Suppressor macrophage treated with lipopolysaccharide for 1 hour (primary cell): ENCODE measurements at places on chromosomes 1 and 21.

DNA sequence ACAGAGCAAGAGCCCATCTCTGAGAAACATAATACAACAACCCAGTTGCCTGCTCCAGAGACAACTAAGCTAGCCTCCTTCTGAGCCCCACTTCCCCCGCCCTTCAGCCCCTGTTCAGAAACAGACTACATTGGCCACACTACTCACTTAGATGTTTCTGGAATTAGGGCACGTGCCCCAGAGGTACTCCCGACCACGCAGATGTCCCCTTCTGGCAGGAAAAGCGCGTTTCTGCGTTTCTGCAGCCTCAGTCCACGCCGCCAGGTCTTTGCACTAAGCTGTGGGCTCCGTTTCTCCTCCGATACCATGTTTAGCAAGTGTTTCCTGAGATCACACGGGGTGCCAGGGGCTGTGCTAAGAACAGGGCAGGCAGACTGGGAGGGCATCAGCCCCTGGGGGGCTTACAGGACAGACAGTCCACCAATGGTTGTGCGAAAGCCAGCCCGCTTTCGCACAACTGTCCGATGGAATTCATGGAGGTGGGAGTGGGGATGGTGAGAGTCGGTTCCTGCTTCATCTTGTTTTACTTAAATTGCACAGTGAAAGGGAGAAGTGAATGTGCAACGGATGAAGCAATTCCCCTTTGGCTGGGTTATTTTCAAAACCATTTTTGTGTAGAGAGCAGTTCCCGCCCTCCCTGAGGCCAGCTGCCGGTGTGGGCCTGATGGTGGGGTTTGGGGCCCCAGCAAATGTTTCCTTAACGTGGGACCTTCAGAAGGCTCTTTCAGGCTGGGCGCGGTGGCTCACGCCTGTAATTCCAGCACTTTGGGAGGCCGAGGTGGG, 2.7 kb downstream of the PIK3CD start:
- peak; percentile 79 for DNase-seq

DNA sequence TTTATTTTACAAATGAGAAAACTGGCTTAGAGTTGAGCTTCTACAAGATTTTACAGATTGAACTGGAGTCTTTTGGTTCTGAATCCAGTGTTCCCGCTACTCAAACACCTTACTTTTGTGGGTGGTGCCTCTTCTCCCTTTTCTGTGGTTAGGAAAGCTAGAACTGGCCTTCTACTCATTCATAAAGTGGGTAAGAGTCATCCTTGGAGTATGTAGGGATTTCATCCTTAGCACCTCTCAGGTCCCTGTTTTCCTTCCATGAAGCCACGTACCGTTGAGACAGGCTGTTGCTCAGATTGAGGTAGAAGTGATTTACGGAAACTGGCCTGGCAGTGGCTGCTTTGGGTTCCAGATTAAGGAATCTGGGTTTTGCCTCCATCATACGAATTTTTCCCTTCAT, 35.8 kb downstream of the WNT4 start:
- DNase-seq = no peak

GRCh38 chr1:99544328-99544727, 101.6 kb upstream of the PALMD start:
- DNase-seq = no peak

DNA sequence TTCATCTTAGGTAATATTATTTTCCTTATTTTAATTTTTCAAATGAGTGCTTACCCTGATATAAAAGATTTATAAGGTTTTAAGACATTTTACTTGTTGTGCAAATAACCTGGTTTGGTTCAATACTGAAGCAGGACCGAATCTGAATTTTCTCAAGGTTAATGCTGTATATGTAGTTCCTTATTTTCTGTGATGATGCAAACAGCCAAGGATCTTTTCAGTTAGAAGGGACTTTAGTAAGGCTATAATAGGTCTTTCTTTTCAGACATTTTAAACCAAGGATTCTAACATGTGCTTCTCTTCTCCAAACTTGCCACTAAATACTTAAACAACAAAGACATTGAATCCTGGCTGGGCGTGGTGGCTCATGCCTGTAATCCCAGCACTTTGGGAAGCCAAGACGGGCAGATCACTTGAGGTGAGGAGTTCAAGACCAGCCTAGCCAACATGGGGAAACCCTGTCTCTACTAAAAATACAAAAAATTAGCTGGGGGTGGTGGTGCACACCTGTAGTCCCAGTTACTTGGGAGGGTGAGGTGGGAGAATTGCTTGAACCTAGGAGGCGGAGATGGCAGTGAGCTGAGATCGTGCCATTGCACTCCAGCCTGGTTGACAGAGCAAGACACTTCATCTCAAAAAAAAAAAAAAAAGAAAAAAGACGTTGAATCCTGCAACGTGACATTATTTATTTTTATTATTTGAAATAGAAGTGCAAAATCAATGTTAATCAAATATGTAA, 3.2 kb upstream of the ARPC5 start:
- no peak for DNase-seq

DNA sequence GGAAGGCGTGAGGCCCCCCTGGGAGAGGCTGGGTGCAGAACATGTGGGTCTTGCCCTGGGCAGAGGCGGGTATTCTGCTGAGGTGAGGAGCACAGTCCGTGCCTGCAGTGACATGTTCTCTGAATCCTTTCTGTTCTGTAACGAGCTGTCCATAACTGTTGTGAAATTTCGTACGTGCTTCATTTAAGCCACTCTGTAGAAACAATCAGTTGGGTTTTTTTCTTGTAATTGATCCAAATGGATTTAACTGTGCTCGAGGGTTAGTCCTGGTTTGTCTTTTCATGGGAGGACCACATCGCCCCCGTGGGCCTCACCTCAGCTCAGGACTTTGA, 45.4 kb upstream of the DIP2A start:
- no peak for DNase-seq

GRCh38 chr1:208475449-208475848, 231.3 kb upstream of the PLXNA2 start:
- DNase-seq = no peak

DNA sequence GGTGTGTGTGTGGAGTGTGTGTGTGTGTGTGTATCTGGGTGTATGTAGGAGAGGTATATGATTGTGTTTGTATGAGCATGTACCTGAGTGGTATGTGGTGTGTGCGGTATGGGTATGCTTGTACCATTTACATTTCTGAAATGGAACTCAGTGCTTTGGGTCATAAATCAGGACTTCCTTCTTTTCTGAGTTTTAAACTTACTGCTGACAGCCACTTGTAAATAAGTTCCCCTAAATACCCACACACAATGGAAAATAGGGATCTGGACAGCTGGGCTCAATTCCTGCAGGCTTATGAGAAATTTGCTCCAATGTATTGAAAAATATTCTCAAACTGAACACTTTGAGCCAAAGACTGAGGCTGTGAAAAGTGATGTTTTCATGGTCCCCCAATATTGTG, 293.6 kb downstream of the HLX start:
- peak; percentile 62 for DNase-seq

GRCh38 chr1:14919751-14920150, 233.8 kb upstream of the TMEM51 start:
- peak; percentile 8 for DNase-seq

GRCh38 chr1:1680031-1680911, 12.3 kb downstream of the SLC35E2B start:
- DNase-seq = no peak

- no peak for DNase-seq
Measured at GRCh38 chr1:234734869-234735268, 124.9 kb upstream of the IRF2BP2 start.
